Head of caudate nucleus (tissue), 42 donors: ENCODE measurements at places on chromosomes 6 and 20.

DNA sequence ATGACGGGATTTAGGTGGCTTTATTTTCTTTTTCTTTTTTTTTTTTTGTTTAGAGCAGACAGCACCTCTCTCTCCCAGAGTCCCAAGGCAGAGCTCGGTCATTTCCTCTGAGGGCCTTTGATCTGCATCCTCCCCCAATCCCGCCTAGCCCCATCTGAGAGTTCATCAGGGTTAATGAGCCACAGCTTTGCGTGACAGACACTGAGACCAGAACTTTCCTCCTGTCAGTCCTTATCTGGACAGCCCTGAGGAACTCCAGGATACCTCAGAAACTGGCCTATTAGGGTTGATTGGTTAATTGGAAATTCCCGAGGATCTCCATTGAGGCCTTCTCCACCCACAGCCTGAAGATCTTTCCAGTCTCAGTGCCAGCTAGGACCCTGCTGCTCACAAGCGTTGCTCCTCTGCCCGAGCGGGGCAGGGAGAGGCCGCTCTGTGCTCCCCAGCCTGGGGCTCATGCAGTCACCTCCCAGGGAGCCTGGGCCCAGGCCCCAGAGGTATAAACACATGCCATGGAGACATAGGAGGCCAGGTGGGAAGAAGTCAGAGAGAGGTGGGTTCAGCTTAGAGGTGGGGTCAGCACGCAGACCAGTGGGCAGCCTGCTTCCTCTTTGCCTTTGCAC lies 1.4 kb upstream of the LRRN4 start:
- no peak for DNase-seq

- no peak for DNase-seq
Measured at GRCh38 chr6:48744948-48745347, 634.0 kb upstream of the PTCHD4 start.

DNA sequence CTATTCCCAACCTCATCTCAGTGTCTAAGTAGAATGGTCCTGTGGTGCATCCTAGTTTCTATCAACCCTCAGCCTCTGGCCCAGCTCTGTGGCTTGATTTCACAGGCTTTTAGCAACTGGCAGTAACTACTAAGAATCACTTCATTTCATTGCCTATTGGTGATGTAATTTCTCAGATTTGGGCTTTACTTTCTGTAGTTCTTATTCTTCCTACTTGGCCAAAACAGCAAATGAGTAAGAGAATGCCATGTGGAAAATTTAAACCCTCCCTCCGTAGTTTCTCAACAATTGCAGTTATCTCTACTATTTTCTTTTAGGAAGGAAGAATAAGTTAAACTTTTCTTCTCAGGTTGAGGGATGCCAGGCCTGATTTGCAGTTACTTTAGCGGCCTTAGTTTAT lies 387.3 kb downstream of the CDKAL1 start:
- no peak for DNase-seq

DNA sequence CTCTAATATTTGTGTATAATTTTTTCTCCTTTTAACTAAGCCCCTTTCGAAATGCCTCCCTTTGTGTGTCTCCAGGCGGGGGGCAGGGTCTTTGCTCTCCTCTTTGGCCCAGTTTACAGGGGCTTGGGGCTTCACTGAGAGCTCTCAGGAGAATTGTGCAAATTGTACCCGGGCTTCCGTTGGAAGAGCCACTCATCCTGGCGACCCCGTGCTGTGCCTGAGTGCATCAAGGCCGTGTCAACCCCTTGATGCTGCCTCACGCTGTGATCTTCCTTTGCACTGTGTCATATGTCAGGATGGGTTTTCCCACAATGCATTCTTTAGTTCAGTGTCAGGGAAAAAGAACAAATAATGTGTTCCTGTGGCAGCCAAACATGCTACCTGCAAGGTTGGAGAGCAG lies 118.0 kb upstream of the POU3F2 start:
- DNase-seq, result no peak

GRCh38 chr6:45892696-45893245 lies 122.9 kb downstream of the CLIC5 start:
- DNase-seq, result no peak

DNA sequence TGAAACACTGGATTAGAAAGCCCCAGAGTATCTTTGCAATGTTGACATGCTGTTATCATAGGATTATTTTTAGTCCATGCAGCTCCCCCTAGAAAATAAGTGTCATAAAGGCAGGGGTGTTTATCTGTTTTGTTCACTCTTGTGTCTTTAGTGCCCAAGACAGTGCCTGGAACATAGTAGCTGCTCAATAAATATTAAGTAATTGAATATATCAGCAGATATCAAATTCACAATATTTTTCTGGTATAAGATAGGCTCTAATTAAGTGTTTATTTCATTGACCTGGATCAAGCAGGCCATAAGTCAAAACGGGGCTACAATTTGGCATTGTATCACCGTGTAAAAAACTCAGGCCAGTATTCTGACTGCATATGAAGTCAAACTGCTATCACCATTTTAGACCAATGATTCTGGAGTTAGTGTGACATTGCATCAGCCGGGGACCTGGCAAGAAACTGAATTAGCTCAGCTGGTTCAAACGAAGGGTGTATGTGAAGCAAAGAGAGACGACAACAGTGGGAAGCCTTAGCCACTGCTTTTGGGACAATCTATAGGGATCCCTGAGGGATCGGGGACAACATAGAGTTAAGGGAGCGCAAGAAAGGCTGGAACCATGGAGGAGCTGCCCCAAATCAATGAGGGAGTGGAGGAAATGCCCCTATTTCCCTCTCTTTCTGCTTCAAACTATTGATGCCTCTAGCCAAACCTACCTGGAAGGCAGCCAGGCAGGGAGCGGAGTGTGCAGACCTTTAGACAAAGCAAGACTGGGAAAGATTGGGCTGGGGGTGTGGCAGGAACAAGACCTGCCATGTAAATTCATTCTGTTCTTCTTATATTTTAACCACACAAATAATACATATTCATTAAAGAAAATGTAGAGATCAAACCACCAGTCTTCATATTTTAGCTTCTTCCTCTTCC lies 112.2 kb downstream of the PLEKHG1 start:
- no peak for DNase-seq

DNA sequence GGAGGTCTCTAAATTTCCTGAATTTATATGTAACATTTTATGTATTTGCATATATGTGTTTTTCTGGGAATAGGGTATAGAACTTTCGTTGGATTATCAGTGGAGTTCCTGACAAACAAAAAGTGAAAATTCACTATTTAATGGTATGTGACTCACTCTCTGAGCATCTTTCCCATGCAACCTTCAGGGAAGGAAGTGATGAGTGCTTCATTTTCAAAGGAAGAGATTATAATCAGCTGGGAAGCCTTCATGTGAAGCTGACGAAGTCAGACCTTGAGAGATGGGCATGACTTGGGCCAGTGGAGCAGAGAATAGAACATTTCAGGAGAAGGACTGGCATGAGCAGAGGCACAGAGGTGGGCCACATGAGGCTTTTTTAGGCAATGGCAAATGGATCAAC lies 72.7 kb downstream of the FAXC start:
- no peak for DNase-seq

- DNase-seq, result no peak
Measured at GRCh38 chr6:31575952-31576685, 754 bp downstream of the TNF start.

- no peak for DNase-seq
Measured at GRCh38 chr6:159061805-159062563, 17.2 kb upstream of the TAGAP start.

- DNase-seq, result no peak
Measured at GRCh38 chr6:148446681-148447080, 104.0 kb downstream of the SASH1 start.

GRCh38 chr20:52748990-52749389 lies 223.2 kb upstream of the TSHZ2 start:
- no peak for DNase-seq

GRCh38 chr6:11917951-11918738 lies 94.0 kb upstream of the HIVEP1 start:
- DNase-seq, result no peak

DNA sequence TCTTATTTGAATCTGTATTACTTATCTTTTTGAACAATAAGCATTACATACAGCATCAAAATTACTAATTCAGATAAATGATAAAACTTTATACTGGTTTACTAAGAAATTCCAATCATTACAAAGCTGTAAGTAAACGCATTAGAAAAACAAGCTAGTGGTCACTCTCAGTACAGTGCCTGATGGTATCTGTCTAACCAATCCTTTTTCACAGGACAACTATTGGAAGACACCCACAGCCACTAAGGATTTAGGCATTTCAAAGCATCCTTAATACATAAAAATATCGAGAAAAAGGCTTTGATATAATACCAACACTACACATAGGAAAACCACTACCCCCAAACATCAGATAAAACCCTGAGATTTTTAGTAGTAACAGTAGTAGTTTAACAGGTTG lies 2.6 kb downstream of the CD164 start:
- no peak for DNase-seq

- DNase-seq, result no peak
Measured at GRCh38 chr6:132819405-132820161, 5.2 kb downstream of the RPS12 start.

DNA sequence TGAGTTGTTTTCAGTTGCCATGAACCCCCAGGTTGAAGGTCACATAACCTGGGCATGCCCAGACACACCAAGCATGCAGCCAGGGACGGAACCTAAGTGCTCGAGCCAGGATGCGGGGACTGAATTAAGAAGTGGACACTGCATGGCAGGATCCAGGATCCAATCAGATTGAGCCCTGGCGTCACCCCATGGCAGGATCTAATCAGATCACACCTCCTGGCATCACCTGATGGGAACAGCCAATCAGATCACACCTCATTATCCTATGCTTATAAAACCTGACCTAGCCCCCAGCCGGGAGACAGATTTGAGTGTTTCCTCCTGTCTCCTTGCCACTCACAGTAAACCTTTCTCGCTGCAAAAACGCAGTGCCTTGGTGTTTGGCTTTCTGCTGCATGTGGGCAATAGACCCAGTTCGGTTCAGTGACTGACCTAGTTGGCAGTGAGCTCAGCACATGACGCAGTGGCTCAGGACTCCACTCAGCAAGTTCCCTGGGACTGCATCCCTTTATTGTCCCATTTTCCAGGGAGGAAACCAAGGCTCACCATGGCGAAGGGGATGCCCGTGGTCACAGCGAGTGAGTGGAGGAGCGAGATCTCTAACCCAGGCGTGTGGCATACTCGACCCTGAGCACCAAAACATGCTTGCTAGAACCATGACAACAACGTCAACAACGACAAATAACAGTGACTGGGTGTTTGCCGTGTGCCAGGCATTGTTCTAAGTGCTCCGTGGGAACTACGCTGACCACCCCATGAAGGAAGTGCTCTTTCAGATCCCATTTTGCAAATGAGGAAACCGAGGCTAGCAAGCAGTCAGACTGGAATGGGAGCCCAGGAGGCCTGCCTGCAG lies 66.3 kb downstream of the RBM38 start:
- peak; percentile 33 for DNase-seq

GRCh38 chr6:150053450-150053849 lies 15.5 kb downstream of the ULBP3 start:
- DNase-seq, result no peak

GRCh38 chr20:6819599-6819998 lies 52.1 kb downstream of the BMP2 start:
- DNase-seq, result no peak

DNA sequence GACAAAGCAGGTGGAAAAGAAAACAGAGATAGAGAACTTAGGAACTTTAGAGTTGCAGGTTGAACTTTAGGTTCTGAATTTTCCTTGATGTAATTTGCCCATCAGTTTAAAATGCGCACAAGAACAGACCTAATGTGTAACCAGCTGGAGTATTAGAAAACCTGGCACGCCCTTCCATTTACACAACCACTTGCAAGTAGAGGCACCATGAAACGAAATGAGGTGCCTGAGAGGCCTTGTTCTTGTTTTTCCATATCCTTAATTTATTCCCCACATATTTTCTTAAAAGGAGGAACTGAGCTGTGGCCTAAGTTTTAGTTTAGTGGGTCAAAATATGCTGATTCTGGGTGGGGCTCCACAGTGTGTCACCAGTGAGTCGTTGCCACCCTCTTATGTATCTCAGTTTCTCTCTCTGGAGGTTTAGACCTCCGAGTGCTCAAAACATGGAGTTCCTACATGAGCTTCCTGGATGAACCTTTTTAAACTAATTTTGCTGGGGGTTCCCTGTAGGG lies 17.2 kb upstream of the IL22RA2 start:
- DNase-seq, result no peak

DNA sequence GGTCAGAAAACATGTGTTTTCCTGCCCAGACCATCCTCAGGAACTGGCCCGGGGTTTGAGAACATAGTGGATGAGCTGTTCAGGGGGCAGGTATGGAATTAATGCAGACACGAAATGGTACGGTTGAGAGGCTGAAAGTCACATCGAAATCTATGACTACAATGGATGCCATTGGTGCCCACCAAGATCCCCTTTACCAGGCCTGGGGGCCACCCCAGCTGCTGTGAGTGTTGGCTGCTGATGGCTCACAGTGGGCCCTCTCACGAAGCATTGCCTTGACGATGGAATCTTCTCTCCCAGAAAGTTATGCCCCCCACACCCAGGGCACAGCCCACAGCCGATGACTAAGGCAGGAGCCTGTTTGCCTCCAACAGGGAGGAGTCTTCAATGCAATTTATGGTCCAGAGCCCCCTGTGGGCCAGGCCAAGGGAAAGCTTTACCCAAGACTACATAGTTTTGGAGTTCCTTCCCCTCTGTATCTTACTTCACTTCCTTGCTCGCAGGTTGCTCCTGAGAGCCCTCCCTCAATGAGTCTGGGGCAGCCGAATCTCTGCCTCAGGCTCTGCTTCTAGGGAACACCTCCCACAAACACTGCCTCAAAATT lies 92.6 kb downstream of the BFSP1 start:
- no peak for DNase-seq

GRCh38 chr20:53597030-53597482 lies 3.4 kb upstream of the ZNF217 start:
- DNase-seq, result no peak

DNA sequence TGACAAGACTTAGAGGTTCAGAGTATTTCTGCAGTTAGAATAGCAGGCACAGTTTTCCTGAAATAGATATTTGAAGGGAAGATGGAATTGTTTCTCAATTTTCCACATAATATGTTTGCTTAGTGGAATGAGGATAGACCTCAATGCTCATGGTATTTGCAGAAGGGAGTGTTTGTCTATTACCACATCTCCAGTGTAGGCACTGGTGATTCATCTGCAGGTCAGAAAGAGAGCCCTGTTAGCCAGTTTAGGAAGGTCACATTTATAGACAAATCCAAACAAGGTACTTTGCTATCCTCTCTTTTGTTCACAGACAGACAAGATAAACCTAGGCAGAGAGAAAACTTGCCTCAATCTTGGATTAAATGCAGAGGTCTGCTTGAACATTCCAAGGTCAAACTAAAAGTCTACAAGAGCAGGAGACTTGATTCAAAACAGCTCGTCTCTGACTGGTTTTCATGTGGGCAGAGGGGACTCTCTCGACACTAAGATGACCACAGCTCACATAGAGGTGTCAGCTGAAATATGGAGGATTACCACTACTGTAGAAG lies 22.8 kb downstream of the ISM1 start:
- DNase-seq, result no peak
